Spinal cord (tissue), 10 donors: ENCODE measurements at places on chromosomes 6 and 20. TPM values are rescaled to one million over a fixed set of nuclear protein-coding genes. Genes with fewer than 3 reads are reported as not detected.

ZNF391 gene
- total RNA-seq: 6.3 TPM

- H3K36me3 ChIP-seq: peaks cover 7% of the 10 kb centered on the region
- no peak overlapping the region for H3K27ac ChIP-seq
- H3K4me3 ChIP-seq: no peak overlapping the region
- no peaks in the 10 kb centered on the region for H3K27me3 ChIP-seq
- H3K4me1 ChIP-seq: no peaks in the 10 kb centered on the region
Measured at GRCh38 chr6:53906103-53906502, 111.3 kb downstream of the LRRC1 start.

GRCh38 chr6:164345806-164346496, 931.4 kb downstream of the QKI start:
- H3K36me3 ChIP-seq: no peaks in the 10 kb centered on the region
- H3K27ac ChIP-seq: peak overlapping the region; percentile 72
- no peak overlapping the region for H3K4me3 ChIP-seq
- peak; percentile 22 for DNase-seq
- H3K27me3 ChIP-seq: no peaks in the 10 kb centered on the region

- H3K27me3 ChIP-seq: no peaks in the 10 kb centered on the region
- H3K27ac ChIP-seq: no peak overlapping the region
- no peak overlapping the region for H3K4me3 ChIP-seq
Measured at GRCh38 chr20:12808006-12808567, 200.7 kb upstream of the SPTLC3 start.

GRCh38 chr6:166203003-166203640, 35.5 kb upstream of the TBXT start:
- H3K4me3 ChIP-seq: no peak overlapping the region
- no peak overlapping the region for H3K27ac ChIP-seq
- H3K36me3 ChIP-seq: no peaks in the 10 kb centered on the region
- no peak for DNase-seq
- H3K4me1 ChIP-seq: no peaks in the 10 kb centered on the region

GRCh38 chr6:26388441-26388840, 5.5 kb downstream of the BTN2A2 start:
- H3K4me3 ChIP-seq: no peak overlapping the region
- no peaks in the 10 kb centered on the region for H3K36me3 ChIP-seq

DNA sequence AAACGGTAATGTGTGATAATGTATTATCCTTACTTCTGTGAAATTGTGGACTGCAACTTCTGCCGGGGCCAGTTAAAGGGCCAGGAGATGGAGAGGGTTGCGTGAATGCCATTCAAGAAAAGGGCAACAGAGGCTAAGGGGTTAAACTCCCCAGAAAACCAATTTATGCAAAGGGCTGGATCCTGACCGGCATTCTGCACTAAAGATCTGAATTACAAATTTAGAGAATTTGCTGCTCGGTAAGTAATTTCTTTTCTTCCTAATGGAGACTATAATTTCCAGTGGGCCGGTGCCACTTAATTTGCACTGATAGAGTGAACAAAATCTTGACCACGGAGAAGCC, 130.1 kb downstream of the BCAS1 start:
- peak overlapping the region; percentile 79 for H3K27ac ChIP-seq
- peaks cover 18% of the 10 kb centered on the region for H3K4me1 ChIP-seq
- no peaks in the 10 kb centered on the region for H3K36me3 ChIP-seq
- H3K27me3 ChIP-seq: no peaks in the 10 kb centered on the region
- no peak for DNase-seq

L3MBTL3 gene
- 17.2 TPM for total RNA-seq

- peaks cover 2% of the 10 kb centered on the region for H3K27me3 ChIP-seq
- no peaks in the 10 kb centered on the region for H3K36me3 ChIP-seq
- H3K4me1 ChIP-seq: no peaks in the 10 kb centered on the region
- no peak for DNase-seq
- H3K4me3 ChIP-seq: no peak overlapping the region
- no peak overlapping the region for H3K27ac ChIP-seq
Measured at GRCh38 chr20:50969912-50970311, 11.3 kb downstream of the MOCS3 start.

DNA sequence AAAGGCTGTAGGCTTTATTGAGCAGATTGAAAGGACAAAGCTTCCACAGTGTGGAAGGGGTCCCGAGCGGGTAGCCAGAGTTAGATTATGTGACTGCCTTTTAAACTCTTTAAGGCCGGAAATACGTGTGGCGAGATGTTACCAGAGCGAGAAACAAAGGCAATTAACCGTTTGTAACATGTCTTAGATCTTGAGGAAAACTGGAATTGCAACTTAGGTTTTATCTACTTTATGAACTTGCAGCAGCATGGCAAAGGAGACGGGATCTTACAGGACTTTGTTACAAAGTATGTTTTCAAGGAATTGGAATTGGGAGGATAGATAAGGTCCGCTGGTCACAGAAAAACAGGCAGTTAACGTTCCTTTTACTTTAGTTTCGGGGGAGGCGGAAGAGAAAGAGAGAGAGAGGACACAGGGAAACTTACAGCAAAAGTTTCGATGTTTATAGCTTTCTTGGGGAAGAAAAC, 594.7 kb upstream of the ADGRB3 start:
- H3K27ac ChIP-seq: peak overlapping the region; percentile 36
- no peaks in the 10 kb centered on the region for H3K4me1 ChIP-seq
- no peaks in the 10 kb centered on the region for H3K27me3 ChIP-seq
